Hematopoietic multipotent progenitor cell treated with erythropoietin and hydrocortisone succinate and interleukin-3 and kit ligand, for 6 days (in vitro differentiated cells): ENCODE measurements at places on chromosomes 7 and 10.

GRCh38 chr10:71483885-71484751 lies 87.4 kb downstream of the CDH23 start:
- DNase-seq = no peak

DNA sequence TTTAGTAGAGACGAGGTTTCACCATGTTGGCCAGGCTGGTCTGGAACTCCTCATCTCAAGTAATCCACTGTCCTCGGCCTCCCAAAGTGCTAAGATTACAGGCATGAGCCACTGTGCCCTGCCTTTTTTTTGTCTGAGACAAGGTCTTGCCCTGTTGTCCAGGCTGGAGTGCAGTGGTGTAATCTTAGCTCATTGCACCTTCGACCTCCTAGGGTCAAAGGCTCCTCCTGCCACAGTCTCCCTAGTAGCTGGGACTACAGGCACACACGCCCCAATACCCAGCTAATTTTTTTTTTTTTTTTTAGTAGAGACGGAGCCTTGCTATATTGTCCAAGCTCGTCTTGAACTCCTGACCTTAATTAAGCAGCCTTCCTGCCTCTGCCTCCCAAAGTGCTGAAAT lies 26.8 kb upstream of the SUPV3L1 start:
- DNase-seq = no peak

GRCh38 chr10:107072028-107072427 lies 92.5 kb downstream of the SORCS1 start:
- no peak for DNase-seq

DNA sequence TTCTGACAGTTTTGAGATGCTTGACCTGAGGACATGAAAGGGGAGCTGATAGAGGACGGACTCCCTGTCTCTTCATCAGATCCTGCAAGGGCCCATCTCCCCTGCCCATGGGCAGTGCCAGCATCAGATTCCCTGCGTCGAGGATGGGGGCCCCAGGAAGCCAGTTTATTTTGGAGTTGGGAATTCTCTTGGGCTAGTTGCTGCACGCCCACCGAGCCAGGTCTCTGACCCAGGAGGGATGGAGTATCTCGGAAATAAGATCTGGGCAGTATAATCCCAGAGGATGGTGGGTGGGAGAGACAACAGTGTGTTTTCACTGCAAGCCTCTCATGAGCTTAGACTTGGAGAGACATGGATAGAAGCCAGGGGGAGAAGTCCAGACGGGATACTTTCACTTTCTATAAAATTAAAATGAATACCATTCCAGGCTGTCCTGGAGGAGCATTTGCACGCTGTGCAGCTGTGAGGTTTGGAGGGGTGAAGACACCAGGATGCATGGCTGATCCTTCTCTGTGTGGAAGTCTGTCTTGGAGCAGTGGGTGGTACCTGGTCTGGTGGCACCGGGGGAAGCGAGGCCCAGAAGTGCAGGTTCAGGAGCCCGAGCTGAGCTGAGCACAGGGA lies 25.8 kb downstream of the DOCK1 start:
- DNase-seq = no peak

DNA sequence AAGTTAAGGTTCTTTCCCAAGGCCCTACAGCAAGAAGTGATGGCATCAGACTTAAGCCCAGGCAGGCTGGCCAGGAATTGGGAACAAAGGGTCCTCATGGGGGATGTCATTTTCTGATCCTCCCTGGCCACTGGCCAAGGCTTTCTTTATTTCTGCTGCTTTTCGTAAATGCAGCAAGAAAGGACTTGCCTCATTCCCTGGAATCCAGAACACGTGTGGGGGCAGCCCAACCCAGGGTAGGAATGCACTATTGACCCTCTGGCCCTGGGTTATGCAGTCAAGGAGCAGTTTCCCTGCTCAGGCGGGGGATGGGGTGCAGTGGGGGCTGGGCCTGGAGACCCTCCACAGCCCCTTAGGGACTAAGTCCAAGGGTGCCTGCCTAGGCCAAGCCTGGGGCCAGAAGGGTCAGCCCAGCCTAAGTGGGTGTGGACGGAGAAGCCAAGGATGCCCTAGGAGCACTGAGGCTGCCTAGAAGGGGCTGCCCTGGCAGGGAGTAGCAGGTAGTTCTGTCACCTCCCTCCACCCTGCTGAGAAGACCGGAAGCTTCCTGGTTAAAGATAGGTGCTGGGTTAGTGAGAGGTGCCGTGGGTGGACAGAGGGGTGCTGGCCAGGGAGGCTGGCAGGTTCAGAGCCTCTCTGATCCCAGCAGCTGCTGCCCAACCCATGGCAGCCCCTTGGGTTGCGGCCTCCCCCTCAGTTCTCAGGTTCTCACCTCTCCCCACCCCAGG lies 179.2 kb downstream of the SH3PXD2A start:
- DNase-seq = no peak

DNA sequence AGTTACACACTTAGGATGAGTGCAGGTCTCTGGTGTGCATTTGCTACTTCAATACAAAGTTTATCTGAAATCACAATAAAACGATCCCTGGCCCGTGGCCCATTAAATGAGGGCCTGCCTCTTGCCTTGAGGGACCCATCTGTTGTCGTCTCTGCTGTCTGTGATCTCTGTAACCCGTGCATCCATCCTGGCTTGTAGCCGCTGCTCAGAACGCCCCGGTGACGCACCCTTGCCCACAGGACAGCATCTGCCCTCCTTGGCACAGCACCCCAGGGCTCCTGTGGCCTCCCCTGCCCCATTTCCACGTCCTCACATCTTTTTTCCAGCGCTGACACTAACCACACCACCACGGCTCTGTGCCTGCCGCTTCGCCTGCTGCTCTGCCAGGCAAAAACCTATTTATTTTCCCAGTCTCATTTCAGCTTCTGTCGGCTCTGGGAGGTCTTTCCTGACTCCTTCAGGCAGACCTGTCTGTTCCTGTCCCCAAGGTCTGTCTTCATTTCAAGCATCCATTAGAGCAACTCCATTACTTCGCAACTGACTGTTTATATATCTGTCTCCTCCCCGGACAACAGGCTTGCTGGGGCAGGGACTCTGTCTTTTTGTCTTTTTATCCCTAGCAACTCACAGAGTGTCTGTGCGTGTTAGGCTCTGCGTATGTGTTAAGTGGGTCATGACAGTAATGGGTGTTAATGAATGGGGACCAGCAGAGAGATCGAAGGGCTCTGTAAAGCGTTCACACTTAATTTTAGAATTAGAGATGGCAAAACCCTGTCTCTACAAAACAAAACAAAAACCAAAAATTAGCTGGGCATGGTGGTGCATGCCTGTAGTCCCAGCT lies 16.4 kb downstream of the CARD11 start:
- no peak for DNase-seq

- DNase-seq = no peak
Measured at GRCh38 chr10:70530315-70530714, 51.7 kb downstream of the PALD1 start.

DNA sequence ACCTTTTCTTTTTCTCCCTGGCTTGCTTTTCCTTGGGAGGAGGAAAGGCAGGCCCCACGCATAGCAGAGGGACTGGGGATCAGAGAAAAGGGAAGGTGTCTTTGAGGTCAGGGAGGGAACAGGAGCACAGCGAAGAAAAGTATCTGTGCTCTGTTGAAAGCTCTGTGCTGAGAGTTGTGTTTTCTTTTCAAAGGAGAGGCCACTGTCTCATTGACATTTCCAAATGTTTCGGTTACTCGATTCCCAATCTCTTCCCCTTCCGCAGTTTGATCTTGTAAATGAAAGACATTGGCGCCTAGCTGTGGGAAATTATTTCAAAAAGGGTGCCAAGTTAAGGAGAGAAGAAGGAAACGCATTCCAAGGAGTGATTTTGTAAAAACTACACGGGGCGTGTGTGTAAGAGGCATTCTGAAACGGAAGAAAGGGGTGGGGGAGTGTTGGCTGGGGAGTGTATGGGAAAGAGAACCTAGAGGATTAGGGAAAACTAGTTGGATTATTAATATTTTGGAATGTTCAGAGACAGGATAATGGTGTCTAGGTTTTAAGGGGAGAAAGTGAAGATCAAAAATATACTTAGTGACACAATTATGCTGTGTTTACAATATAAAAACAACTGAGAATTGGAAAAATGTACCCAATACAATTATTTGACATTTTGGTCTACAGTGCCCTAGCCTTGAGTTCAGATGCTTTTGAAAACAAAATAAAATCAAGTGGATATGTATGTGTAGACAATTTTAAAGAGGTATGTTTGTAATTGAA lies 708 bp downstream of the KLHDC10 start:
- peak; percentile 32 for DNase-seq

GRCh38 chr7:150449206-150449952 lies 1.1 kb upstream of the GIMAP8 start:
- DNase-seq = no peak

GRCh38 chr7:373818-374705 lies 84.1 kb downstream of the FOXL3 start:
- DNase-seq = no peak

- DNase-seq = no peak
Measured at GRCh38 chr7:151978616-151979015, 22.4 kb downstream of the GALNTL5 start.

GRCh38 chr7:151315038-151315655 lies 26.5 kb upstream of the NUB1 start:
- peak; percentile 87 for DNase-seq

GRCh38 chr10:44510379-44511115 lies 125.7 kb upstream of the CXCL12 start:
- no peak for DNase-seq

DNA sequence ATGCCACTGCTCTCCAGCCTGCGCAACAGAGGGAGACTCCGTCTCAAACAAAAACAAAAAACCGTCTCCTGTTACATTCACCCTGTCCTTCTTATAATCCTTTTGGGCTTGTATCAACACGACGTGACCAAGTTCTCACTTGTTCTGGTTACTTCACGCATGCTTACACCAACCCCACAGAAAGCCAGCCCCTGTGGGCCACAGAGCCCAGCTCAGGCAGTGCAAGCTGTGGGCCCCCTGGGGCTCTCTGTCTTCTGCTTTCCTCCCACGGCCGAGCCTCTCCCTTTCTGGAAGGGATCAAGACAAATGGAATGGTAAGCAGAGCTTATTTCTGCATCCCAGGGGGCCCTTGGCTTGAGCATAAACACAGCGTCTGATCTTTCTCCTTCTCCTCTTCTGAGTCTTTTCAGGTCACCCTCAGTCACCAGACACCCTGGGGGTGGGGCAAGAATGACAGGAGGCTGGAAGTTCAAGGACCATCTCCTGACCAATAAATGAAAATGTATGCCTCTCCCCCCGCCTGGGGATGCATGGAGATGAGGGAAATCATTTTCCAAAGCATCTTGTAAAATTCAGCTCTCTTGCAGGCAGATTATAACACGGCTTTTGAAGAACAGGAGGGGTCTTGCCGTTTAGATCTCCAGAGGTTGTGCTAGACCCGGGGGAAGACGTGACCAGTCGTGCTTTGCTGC lies 19.0 kb upstream of the TRIM56 start:
- DNase-seq = no peak

DNA sequence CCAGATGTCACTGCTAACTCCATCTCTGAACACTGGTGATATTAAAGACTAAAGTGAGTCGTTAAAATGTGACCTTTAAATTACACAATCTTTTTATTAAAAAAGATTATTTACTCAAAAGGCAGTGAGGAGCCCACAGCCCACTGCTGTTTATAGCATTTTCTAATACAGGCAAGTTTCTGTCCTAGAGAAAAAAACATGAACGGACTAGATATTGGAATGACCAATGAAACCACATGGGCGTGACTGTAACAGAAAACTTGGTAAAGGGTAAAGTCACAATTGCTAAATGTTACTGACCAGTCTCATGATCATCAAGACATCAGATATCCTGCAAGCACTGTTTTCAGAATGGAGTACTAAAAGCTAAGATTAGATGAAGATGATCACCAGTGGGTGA lies 78.7 kb downstream of the FEZF1 start:
- DNase-seq = no peak

DNA sequence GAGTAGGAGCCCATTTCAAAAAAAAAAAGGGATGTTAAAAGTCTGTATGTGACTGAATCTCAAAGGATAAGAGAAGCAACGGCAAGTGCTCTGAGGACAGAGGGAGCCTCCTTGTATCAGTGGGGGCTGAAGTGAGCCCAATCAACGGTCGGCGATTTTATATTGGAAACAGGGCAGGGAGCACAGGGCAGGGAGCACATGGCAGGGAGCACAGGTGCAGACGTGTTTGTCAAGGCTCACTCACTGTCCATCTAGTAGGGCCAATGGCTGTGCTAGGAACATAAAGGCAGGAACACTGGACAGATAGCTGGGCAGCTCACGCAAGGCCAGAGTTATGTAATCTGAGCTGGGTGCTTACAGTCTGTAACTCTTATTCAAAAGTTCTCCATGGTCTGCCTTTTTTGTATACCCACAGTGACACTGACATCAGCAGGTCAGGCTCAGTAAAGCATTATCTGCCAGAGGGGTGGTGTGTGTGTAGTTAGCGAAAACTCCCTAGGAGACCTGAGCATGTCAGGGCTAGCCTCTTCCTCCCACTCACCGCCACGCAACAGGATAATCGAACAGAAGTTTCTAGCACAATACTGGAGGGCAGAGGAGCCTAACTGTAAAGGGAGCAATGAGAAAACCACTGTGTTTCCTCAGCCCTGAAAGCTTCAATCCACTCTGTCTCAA lies 15.4 kb downstream of the AKR1B1 start:
- DNase-seq = no peak

DNA sequence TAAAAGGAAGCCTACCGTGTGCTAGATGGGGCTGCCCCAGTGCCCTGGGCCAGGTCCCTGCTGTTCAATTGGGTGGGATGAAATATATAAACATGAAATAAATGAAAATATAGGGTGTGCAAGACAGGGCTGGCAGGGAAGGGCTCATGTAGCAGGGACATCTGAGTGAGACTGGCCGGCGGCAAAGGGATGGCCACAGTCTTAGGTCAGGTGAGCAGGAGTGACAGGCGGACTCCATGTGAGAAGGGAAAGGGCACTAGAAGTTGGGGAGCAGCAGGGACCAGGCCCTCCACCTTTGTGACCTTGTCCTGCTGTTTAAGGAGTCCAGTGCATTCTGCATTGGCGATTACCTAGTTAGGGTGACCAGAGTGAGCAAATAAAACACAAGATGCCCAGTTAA lies 207.6 kb upstream of the ZNF32 start:
- no peak for DNase-seq

DNA sequence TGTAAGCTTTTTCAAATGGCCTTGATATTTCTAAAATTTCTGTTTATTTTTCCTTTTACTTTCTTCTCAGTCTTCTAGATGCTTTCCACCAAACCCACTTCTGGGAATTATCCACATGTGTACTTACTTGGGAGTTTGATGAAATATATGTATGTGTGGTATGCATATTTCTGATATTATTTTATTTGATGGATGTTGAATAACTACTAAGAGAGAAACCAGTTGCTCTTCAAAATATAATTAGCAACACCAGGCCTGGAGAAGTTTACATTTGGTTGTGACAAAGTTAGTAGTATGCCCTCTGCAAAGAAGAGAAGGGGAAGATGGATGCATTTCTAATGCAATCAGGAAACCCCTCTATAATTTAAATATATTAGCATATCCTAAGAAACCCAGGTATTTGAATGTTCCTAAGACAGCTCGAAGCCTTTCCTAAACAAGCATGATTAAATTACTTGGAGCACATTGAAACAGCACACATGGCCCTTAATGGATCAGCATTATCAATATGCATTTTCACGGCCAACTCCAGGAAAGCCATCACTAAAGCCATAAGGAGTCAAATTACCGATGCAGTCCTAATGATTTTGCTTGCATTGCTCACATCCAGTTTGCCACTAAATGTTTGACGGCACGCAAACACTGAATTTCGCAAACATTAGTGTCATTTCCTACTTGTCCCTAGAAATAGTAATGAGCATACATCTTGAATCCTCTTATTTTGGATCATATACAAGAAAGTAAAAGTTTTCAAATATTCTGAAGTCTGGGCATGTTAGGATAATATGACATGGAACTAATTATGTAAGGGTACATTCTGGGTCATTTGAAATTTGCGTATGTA lies 393.8 kb downstream of the EXOC4 start:
- no peak for DNase-seq
